ENCODE measurements at places on chromosomes 4 and X.
A peak's percentile ranks its signal among the peaks of the same experiment; 100 is the strongest.

- no peaks in the 10 kb centered on the region for H3K36me3 ChIP-seq
- no peaks in the 10 kb centered on the region for H3K4me1 ChIP-seq
- H3K27ac ChIP-seq = no peak overlapping the region
- no peak for DNase-seq
- H3K27me3 ChIP-seq = no peaks in the 10 kb centered on the region
Measured at GRCh38 chr4:84279678-84280077, 219.4 kb downstream of the NKX6-1 start.

- no peaks in the 10 kb centered on the region for H3K27me3 ChIP-seq
- H3K36me3 ChIP-seq = no peaks in the 10 kb centered on the region
- H3K27ac ChIP-seq = no peak overlapping the region
- no peaks in the 10 kb centered on the region for H3K4me1 ChIP-seq
Measured at GRCh38 chrX:397575-397974, 10.9 kb upstream of the PPP2R3B start.

- no peak for DNase-seq
- no peak overlapping the region for H3K4me3 ChIP-seq
Measured at GRCh38 chr4:177008836-177009501, 216.2 kb upstream of the VEGFC start.

GRCh38 chr4:80266253-80266901, at the start of gene FGF5:
Gene FGF5 (plus strand): TSS chr4:80266664. CDS start chr4:80266825, 161 bp downstream.
- no peaks in the 10 kb centered on the region for H3K36me3 ChIP-seq
- peaks cover 20% of the 10 kb centered on the region for H3K4me1 ChIP-seq
- no peak within 1 kb of the TSS for H3K27ac ChIP-seq
- peak within 1 kb of the TSS; percentile 53 for H3K4me3 ChIP-seq
- H3K27me3 ChIP-seq = peaks cover 89% of the 10 kb centered on the region
- peak; percentile 42 for DNase-seq

DNA sequence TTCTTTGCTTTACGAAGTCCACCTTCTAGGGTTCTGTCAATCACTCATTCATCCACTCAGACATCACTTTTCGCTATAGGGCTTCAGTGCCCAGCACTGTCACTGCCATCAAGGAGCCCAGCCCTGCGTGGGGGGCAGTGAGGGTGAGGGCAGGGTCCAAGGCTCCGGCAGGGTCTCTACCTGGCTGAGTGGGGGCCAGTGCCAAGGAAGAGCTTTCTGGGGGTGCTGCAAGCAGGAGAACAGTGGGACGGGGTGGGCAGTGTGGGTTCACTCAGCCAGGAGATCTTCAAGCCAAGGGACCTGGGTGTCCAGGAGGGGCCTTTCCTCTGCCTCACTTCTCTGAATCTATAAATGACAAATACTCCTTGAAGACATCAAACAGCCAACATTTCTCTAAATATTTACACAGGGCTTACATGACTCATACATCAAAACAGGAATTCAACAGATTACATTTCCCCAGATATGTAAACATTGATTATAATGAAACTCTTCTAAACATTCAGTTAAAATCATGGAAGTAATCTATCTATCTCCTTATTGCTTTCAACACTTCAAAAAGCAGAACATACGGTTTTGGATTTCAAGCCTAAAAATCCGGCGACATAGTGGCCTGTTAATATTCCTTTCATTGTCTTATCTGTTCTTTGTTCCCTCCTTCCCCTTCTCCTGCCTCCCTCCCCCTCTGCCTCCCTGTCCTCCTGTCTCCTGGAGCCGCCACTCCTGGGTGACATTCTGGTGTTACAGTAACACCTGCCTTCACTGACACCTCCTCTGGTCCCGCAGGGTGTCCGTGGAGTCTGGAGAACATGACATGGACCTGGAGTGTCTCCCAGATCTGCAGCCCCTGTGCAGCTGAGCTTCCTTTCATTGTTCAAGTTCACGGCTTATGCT, 94.4 kb upstream of the ADRA2C start:
- H3K36me3 ChIP-seq = no peaks in the 10 kb centered on the region
- DNase-seq = no peak
- no peak overlapping the region for H3K27ac ChIP-seq
- no peaks in the 10 kb centered on the region for H3K27me3 ChIP-seq
- H3K4me1 ChIP-seq = no peaks in the 10 kb centered on the region
- H3K4me3 ChIP-seq = no peak overlapping the region

DNA sequence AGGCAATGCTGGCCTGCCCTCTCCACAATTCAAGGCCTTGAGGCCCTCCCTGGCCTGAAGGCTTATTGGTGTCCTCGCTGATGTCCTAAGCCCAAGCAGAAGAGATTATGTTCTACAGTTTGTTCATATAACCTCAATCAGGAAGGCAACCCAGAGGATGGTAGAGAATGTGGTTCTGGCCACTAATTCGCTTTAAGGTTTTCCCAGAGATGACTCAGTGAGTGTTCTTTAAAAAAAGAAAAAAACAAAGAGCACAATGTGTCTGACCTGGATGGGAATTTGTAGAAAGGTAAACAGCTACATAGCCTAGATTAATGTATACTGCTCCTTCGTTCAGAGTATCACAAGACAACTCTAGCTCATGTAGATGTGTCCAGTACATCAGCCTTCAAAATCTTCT, 66.0 kb downstream of the MANBA start:
- no peaks in the 10 kb centered on the region for H3K4me1 ChIP-seq
- H3K27ac ChIP-seq = no peak overlapping the region
- H3K27me3 ChIP-seq = no peaks in the 10 kb centered on the region
- H3K36me3 ChIP-seq = peaks cover 3% of the 10 kb centered on the region
- DNase-seq = no peak

- DNase-seq = no peak
- no peak overlapping the region for H3K4me3 ChIP-seq
- no peaks in the 10 kb centered on the region for H3K4me1 ChIP-seq
- no peaks in the 10 kb centered on the region for H3K36me3 ChIP-seq
- no peak overlapping the region for H3K27ac ChIP-seq
- H3K27me3 ChIP-seq = peaks cover 9% of the 10 kb centered on the region
Measured at GRCh38 chr4:53779025-53779424, 187.7 kb upstream of the LNX1 start.

Measured in activated CD8-positive, alpha-beta memory T cell treated with anti-CD3 and anti-CD28 coated beads, Interleukin-2, amount 10 ng/mL, durations not matched to agents 7 days and 5 days (primary cell).